Fibroblast of lung (primary cell): ENCODE measurements at places on chromosomes 6 and 20. TPM values are rescaled to one million over a fixed set of nuclear protein-coding genes. Genes with fewer than 3 reads are reported as not detected.

The LY6G6D gene
- polyA plus RNA-seq: not detected in 2 replicates

- no peak for DNase-seq
Observed at GRCh38 chr6:136016228-136017225, 165.0 kb downstream of the PDE7B start.

GRCh38 chr6:154482858-154483257 lies 27.6 kb downstream of the CNKSR3 start:
- DNase-seq: no peak

GRCh38 chr6:159689001-159689400 lies 4.0 kb downstream of the SOD2 start:
- no peak for DNase-seq
